Chondrocyte (in vitro differentiated cells): ENCODE measurements at places on chromosomes 4 and X. TPM values are rescaled to one million over a fixed set of nuclear protein-coding genes. Genes with fewer than 3 reads are reported as not detected.

The MORC4 gene
- total RNA-seq, result 31.2 to 35.6 TPM (median 33.8 TPM) in 3 replicates

The BEX1 gene
- 6.0 to 7.0 TPM (median 7.0 TPM) in 3 replicates for total RNA-seq

The SYTL5 gene
- 0.26 to 0.92 TPM (median 0.27 TPM) in 3 replicates for total RNA-seq

The KDR gene
- 0.67 to 8.6 TPM (median 0.77 TPM) in 3 replicates for total RNA-seq

The NPNT gene
- 2.7 to 3.2 TPM (median 2.8 TPM) in 3 replicates for total RNA-seq

The SUV39H1 gene
- 3.0 to 4.7 TPM (median 3.6 TPM) in 3 replicates for total RNA-seq

The NPY5R gene
- total RNA-seq, result not detected in 3 replicates
